ENCODE measurements at places on chromosomes 4 and X.

GRCh38 chr4:108512615-108513505 lies 107.5 kb upstream of the RPL34 start:
- DNase-seq, result no peak

DNA sequence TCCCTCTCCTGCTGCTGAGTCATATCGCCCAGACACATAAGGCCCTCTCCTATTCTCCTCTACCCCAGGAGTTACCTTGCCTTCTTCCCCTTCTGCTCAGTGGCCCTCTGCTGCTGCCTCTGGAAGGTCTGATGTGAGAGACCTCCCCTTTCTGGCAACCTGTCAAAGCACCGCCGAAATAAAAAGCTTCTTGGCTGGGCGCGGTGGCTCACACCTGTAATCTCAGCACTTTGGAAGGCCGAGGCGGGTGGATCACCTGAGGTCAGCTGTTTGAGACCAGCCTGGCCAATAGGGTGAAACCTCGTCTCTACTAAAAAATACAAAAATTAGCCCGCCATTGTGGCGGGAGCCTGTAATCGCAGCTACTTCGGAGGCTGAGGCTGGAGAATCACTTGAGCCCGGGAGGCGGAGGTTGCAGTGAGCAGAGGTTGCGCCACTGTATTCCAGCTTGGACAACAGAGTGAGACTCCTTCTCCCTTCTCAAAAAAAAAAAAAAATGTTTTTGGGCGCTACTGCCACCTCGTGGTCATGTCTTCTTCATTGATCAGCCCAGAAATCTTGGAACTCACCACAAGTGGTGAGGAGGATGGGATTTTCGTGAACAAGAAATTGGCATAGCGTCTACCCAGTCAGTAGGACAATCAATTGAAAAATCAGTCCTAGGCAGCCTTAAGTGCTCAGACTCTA lies 8.6 kb upstream of the ZXDA start:
- DNase-seq, result no peak

- no peak for DNase-seq
Observed at GRCh38 chrX:129043138-129043537, 480.2 kb downstream of the SMARCA1 start.

- DNase-seq, result no peak
Observed at GRCh38 chr4:61239250-61239649, 39.1 kb downstream of the ADGRL3 start.

DNA sequence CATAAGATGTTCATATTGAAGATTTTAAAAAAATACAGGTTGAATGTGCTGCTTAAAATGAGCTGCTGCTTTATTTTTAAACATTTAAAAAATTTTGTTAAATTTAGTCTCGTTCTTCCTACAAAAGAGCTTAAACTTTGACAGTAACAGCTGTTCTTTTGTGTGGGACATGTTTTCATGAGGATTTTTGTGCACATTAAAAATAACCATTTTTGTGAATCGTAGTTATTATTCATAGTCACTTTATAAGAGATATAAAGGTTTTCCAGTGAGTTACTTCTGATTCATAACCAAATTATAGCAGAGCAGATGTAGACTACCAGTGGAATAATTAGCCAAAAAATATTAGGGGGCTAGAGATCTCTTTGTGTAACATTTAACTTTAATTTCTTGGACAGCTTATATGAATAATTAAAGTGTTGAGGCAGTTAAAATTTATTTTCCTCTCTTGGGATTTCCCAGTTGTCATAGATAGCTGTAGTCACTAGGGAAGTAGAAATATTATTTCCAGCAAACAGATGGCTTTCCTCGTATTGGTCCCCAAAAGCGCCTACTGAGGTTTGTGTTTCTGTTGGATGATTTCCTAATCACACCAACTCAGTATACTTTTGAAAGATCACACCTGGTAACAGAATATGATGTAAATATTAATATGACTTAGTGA lies 24.2 kb downstream of the RBPJ start:
- DNase-seq, result no peak

- DNase-seq, result no peak
Observed at GRCh38 chr4:84710548-84710947, 127.6 kb downstream of the CDS1 start.

DNA sequence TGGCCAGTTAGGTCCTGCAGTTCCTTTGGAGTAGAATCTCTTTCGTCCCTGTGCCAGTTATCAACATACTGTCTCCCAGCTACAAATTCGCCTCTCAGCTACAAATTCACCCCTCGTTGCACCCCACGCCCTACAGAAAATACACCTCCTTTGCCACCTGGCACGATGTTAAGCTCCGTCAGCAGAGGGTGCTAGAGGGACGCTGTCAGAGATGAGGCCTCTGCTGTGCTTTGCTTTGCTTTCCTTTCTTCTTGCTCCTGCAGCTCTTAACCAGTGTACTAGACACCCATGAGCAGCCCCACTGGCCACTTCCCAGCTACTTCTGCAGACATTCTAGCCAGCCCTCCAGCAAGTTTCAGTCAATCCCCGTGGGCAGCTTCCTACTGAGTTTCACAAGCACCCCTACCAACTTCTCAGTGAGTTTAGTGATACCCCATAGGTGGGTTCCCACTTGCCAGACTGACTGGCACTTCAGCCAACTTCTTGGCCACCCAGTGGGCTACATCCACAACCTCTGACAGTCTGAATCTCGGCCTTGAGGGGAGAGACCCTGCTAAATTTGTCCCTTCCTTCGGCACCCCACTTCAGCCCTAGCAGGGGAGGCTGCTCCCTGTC lies 21.8 kb downstream of the HAUS3 start:
- no peak for DNase-seq

DNA sequence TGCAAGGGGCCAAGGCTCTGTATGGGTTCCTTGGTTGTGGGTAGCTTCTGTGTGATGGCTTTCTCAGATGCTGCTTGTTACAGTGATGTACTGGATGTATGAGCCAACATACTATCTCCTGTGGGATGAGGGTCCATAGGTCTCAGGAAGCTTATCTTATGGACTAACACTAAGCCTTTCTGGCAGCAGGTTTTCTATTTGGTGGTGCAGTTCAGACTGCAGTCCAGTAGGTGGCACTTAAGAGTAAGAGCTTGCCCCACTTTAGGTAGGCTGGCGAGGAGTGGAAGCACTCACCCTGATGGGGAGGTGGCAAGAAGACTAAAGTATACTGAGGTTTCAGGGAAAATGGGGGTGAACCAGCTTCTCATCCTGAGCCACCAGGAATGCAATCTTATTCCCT lies 306.7 kb upstream of the MAOA start:
- DNase-seq, result no peak

- no peak for DNase-seq
Observed at GRCh38 chrX:120331116-120331515, 19.9 kb upstream of the TMEM255A start.

GRCh38 chr4:58669783-58670182 lies 1559.6 kb upstream of the IGFBP7 start:
- DNase-seq, result no peak

- DNase-seq, result no peak
Observed at GRCh38 chrX:38768079-38768478, 33.2 kb upstream of the MID1IP1 start.

- DNase-seq, result no peak
Observed at GRCh38 chr4:111449657-111450056, 695.6 kb upstream of the FAM241A start.

DNA sequence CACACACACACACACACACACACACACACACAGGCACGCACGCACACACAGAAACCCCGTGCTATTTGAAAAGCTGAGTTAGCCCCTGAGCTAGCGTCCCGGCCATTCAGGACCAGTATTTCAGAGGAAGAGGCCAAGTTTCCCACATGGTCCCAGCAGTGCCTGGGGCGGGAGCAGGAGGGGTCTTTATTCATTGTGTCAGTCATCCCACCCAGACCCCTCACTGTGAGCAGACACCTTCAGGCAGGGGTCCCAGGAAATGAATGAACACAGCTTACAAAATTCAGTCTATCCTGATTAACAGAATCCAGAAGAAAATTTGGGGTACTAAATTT lies 58.1 kb downstream of the ZFYVE28 start:
- DNase-seq, result no peak

DNA sequence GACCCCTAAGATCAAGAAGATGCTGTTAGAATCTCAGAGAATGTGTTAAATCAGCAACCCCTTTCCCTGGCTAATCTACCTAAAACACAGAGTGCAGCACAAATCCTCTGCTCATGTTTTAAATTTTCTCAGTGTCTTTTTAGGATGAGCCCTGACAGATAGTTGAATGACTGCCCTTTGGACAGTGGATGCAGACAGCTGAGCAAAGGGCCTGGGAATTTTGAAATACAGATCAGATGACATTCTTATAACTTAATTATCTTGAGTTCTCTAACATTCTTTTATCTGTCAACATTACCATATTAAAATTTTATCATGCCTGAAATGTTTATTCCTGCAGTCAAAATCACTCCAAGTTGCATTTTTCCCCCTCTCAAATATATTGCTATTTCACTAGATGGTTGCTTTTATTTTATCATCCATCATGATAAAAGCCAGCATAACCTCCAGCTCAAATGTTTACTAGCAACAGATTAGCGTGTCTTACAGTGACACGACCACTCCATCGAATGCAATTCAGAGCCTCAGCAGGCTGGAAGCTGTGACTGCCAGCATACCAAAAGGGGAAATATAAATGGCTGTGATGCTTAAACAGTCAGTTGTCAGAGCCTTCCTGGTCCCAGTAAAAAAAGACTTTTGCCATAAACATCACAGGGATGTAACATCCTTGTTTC lies 22.8 kb upstream of the ARHGAP24 start:
- DNase-seq, result no peak

DNA sequence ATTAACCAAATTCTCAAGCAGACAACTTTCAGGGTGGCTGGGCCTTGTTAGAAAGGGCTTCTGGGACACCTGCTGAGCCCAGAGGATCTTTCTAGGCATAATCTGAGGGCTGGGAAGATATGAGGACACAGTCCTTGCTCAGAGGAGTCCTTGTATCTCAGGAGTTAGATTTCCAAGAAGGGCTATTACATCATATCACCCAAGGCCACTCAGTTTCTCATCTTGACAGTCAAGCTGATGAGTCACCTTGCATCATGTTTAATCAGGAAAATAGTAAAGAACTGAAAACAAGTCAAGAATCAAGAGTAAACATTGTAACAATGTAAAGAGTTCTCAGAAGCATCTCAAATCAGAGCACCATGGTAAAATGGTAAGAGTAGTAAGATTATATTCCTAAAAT lies 4.0 kb downstream of the PCYT1B start:
- DNase-seq, result no peak

GRCh38 chr4:149120331-149121022 lies 678.3 kb upstream of the NR3C2 start:
- no peak for DNase-seq

DNA sequence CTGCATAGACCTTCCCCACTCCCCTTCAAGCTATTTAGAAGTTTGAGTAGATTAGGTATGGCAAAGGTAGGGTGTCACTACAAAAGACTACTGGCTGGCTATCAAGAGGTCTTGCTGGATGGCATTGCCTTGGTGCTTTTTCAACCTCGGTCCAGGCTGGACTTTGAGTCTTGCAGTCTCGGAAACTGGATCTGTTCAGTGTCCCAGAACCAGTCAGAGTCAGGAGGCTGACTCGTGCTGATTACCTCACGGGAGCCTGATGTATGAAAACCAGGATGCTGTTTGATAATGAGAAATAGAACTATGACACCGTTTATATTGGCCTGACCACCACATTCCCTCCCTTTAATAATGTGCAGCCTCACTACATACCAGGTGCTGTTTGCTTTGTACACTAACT lies 2.7 kb upstream of the PHKA1 start:
- no peak for DNase-seq

DNA sequence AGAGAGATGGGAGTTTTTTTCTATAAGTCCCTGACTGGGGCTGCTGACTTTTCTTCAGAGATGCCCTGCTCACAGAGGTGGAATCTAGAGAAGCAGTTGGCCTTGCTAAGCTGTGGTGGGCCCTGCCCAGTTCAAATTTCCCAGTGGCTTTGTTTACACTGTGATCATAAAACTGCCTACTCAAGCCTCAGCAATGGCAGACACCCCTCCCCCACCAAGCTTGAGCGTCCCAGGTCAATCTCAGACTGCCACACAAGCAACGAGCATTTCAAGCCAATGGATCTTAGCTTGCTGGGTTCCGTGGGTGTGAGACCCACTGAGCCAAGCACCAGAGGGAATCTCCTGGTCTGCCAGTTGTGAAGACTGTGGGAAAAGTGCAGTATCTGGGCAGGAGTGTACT lies 199.8 kb upstream of the WDFY3 start:
- DNase-seq, result no peak

DNA sequence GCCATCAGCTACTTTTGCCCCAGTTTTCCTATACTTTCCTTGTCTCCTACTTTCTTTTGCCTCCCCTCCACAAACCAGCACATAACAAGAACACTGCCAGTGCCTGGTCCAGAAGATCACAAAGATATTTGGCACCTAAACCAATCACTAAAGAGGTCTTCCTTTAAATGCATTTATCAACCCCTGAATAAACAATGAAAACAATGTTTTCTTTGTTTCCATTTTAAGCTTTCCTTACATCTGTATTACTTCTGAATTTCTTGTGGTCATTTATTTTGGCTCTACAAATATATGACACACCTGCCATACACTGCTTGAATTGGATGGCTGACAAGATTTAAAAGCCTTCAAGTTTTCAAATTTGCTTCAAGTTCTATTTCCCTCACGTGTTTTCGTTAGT lies 43.9 kb downstream of the MBNL3 start:
- DNase-seq, result no peak

DNA sequence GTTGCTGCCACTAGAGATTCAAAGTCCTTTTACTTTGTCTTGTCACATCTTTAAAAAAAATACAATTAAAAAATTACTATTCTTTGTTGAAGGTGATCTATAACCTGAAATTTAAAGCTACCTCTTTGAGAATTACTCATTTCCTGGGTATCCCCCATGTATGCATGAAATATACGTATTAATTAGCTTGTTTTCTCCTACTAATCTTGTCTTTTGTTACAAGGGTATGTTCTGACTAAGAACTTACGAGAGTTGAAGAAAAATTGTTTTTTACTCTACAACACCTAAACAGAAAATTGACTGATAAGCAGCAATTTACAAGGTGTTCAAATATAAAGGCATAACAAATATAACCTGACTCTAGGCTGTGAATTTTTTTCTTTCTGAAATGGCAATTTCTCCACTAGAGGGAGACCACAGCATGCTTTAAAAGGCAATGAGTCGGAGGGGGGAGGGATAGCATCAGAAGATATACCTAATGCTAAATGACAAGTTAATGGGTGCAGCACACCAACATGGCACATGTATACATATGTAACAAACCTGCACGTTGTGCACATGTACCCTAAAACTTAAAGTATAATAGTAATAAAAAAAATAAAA lies 249.6 kb downstream of the OPHN1 start:
- DNase-seq, result no peak

DNA sequence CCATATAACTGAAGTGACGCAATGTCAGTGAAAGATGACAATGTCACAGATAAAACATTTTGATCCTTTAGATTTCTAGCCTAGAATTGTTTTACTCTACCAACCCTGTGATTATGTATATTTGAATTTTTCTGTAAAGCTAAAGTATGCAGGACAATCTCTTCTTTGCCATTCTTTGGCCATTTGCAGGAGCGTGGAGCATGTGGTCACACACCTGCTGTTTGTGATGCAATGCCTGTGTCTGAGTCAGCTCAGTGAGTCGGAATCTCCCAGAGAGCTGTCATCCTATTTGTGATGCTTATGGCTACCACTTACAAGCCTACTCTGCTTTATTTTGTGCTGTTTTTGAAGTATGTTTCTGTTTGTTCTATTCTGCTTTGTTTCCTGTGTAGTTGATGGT lies 214.5 kb downstream of the NAF1 start:
- DNase-seq, result no peak
